ENCODE measurements at places on chromosomes 1 and 21.

DNA sequence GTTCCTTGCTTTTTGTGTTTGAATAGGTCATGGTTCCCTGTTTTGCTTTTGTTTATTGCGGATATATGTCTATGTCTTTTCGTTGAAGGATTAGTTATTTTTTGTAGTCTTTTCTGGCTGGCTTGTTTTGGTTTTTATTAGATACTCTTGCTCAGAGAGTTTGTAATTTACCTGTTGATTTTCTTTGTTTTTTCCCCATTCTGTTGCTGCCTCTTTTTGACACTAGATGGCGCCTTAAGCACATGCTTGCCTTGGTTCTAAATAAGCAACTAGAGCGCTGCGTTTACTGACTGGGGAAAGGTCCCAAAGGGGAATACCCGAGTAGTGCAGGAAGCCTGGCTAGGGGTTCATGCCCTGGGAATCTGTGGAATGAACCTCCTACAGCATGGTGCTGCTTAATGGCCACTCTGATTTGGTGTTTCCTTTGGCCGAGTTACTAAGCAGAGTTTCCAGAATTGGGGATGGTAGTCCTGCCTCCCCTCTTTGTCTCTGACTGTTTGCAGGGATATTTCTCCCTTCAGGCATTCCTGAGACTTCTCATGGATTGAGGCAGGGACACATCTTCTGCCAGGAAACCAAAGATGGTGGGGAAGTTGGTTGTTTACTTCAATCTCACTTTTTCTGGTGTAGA lies 143.2 kb downstream of the PTPRU start:
- DNase-seq, result peak; percentile 45

DNA sequence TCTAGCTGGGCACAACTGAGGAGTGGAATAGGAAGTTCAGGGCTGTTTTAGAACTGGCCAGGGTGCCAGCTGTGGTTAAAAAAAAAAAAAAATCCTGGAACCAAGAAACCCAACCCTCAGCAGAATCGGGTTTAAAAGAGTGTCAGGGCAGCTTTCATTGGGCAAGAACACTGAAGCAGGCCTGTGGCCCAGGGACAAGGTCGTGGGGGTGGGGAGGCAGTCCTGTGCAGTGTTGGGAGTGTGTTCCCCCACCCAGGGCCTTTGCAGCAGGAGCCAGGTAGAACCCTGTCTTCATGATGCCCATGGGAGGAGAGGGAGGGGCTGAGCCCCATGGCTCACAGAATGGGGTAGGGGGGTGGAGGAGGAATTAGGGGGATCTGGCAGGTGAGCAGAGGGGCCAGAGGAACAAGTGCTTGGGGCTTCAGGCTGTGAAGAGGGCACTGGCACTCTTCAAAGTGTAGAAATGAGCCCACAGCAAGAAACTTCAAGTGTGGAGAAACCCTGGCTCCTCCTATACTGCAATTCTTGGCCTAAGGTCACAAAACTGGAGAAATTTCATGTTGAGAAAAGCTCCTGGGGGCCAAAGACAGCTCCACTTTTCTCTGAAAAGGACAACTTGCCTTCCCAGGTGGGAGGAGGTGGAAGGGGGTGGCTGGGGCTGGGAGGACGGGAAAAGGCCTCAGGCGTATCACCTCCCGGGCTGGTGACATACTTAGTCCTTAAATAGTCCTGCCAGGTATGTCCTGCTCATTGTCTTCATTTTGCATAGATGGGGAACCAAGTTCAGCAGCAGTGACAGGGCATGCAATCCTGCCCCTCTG lies 39.3 kb downstream of the KIAA1614 start:
- DNase-seq, result no peak

DNA sequence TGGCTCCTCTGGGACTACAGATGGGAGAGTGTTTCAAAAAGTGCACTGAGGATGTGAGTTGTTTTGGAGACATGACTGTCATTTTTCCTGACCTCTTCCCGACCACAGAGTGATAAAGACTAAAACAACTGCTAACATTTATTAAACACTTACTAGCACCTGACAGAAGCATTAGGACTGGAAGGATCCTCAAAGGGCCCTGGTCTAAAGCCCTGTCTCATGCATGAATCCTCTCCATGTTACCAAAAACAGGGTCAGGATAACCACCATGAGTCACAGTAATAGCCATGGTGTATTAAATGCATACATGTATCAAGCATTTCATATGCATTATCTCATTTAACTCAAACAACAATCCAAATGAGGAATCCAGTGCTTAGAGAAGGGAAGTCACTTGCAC lies 11.5 kb downstream of the CYB5RL start:
- DNase-seq, result no peak

DNA sequence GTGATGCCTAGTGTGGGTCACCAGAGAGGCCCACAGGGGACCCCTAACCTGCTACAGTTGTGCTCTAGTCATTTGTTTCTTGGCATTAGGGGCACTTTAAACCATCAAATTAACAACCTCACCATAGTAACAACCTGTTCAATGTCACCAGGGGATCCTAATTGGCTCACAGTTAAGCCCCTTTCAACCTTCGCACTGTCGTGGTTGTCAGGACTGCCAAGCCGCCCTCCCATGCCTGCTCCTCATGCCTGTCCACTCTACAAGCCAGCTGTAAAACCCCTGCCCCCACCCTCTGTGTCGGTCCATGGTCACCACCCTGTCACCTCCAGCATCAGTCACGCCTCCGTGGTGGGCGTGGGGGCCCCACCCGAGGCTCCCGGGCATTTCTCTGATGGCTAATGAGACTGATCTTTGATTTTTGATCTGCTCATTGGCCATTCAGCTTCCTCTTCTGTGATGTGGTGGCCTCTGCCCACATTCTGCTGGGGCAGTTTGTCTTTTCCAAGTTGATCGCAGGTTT lies 96.6 kb downstream of the WDR4 start:
- DNase-seq, result no peak

- DNase-seq, result no peak
Observed at GRCh38 chr1:109171646-109172045, 42.1 kb upstream of the SARS1 start.

- no peak for DNase-seq
Observed at GRCh38 chr1:246032984-246033383, 474.1 kb downstream of the SMYD3 start.

GRCh38 chr1:31038360-31038759 lies 27.2 kb downstream of the PUM1 start:
- no peak for DNase-seq

GRCh38 chr1:77938651-77939050 lies 40.2 kb downstream of the FUBP1 start:
- no peak for DNase-seq

DNA sequence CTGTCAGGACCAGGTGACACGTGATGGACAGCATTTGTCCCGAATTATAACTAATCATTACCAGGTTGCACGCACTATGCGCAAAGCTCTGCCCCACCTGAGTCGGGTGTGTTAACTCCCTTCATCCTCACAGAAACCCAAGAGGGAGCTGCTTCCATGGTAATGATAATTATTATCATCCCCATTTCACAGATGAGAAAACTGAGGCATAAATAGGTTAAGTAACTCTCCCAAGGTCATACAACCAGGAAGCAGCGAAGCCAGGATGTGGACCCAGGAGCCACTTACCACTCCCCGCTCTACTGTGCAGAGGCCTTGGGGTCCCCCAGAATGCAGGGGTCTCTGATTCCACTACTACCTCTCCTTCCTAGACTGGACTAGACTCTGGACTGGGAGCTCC lies 76.7 kb upstream of the TARDBP start:
- no peak for DNase-seq

DNA sequence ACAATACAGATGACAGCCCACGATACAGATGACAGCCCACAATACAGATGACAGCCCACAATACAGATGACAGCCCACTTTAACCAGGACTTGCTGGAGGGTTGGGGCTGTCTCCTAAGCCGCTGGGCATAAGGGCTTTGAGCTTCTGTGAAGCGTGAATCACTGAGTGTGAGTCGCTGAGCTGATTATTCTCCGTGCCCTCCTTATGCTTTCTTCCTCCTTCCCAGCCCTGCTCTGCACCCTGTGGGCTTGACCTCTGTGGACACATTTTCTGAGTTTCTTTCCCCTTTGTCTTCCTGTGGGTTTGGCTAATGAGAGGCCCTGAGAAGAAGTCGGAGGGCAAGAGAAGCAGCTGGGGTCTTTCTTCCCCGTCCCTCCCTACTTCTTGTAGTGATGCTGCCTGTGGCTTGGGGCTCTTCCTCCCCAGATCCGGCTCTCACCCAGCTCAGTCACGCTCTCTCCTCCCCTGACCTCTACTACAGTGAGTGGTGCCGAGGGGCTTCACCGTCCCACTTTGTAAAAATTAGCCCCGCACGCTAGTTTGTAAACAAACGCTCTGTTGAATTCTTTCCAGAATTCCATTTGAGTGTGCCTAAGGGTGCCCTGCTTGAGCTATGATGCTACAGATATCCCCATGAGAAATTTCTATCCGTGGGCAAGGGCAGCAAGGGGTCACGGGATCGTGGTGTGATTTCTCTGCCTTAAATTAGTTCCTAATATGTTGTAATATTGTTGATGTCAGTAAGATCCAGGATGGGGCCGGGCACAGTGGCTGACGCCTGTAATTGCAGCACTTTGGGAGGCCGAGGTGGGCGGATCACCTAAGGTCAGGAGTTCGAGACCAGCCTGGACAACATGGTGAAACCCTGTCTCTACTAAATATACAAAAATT lies 46.4 kb upstream of the SOD1 start:
- no peak for DNase-seq

GRCh38 chr1:33374336-33375105 lies 53.6 kb upstream of the A3GALT2 start:
- no peak for DNase-seq

DNA sequence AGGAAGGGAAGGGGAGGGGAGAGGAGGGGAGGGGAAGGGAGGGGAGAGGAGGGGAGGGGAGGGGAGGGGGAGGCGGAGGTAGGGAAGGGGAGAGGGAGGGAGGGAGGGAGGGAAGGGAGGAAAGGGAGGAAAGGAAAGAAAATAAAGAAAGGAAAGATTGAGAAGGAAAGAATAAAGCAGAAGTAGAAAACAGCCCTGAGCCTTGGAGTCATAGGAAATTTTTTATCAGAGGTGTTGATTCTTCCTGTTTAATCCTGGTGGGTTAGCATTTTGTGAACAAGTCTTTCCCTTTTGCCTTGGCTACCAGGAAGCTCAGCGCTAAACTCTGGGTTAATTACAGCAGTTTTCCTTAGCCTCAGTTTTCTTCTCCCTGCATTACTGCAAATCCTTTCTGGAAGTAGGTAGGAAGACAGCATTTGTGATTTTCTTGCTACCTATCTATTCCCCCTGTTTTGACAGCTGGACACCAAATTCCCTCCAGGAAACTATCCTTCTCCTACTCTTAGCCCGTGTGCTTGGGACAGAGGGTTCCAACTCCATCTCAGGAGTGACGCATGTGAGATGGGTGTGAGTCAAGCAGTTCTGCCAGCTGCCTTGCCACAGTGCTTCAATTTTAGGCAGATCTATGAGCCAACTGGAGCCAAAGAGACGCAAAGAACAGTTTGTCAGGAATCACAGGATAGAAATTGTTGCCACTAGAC lies 26.9 kb downstream of the TOMM20 start:
- DNase-seq, result no peak

DNA sequence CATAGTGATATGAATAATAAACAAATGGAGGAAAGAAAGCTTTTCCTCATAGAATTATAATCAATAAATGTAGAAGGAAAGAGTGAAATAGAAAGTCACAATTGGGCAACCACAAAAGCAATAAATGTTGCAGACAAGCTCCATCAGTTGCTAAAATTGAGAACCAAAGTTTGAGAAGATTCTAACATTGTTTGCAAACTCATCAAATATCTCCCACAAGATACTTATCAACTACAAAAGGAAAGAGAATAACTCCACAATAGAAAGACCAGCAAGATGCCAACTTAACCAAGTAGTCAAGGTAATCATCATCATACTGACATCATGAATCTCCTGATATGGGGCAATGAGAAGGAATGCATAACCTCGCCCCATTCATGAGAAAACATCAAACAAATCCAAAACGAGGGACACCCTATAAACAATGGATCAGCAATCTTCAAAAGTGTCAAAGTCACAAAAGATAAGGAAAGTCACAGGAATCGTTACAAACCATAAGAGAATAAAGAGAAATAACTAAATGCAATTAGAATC lies 16.4 kb downstream of the EIF4G3 start:
- no peak for DNase-seq

GRCh38 chr21:44550807-44551206 lies 498 bp downstream of the KRTAP10-2 start:
- no peak for DNase-seq

- peak; percentile 81 for DNase-seq
Observed at GRCh38 chr1:206575165-206575893, 36.9 kb downstream of the EIF2D start.

- no peak for DNase-seq
Observed at GRCh38 chr21:31349208-31349607, 5.1 kb upstream of the TIAM1 start.

DNA sequence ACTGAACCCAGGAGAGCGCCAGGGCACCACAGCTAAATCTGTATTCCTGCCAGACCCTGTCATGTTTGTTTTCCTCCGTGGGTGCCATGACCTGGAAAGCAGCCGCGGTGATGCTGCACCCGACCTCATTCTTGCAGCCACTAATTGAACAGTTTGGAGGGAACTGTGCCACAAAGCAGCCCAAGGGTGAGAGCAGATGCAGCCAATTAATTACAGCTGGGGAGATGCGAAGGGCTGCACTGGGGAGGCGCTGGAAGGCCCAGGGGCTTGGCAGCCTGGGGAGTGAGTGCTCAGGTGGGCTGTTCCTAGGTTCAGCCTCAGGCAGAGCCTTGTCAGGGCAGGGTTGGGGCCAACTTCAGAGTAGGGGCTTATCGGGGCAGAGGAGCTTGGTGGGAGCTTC lies 158.4 kb upstream of the CD34 start:
- no peak for DNase-seq

DNA sequence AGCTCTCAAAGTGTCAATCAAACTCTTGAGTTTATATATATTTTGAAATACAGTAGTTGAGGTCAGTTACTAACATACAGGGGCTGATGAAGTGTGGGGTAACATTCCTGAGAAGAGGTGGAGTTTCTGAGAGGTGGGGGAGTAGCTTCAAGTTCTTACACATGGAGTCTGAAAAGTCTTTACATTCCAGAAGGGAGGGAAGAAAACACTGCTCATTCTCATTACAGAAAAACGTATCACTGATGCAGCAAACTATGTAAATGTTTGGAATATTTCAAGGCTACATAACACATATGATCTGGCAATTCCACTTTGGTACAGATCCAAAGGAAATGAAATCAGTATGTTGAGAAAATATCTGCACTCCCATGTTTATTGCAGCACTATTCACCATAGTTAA lies 1065.8 kb upstream of the B3GALT2 start:
- no peak for DNase-seq

Measured in activated CD4-positive, alpha-beta T cell treated with anti-CD3 and anti-CD28 coated beads, Interleukin-2, Interleukin-6, amounts not matched to agents 100 ng/mL and 50 ng/mL, durations not matched to agents 16 hours and 8 hours (primary cell).